Activated naive CD8-positive, alpha-beta T cell treated with anti-CD3 and anti-CD28 coated beads, Interleukin-2, amount 10 ng/mL, durations not matched to agents 7 days and 5 days (primary cell): ENCODE measurements at places on chromosomes 3 and 15. TPM values are rescaled to one million over a fixed set of nuclear protein-coding genes. Genes with fewer than 3 reads are reported as not detected.

GRM7 gene
- not detected for total RNA-seq

GRCh38 chr3:113455446-113455845 lies 14.2 kb upstream of the CFAP44 start:
- H3K27ac ChIP-seq, result no peak overlapping the region
- H3K36me3 ChIP-seq, result peaks cover 47% of the 10 kb centered on the region
- H3K27me3 ChIP-seq, result no peaks in the 10 kb centered on the region
- peaks cover 2% of the 10 kb centered on the region for H3K4me1 ChIP-seq
- no peak overlapping the region for H3K4me3 ChIP-seq

DNA sequence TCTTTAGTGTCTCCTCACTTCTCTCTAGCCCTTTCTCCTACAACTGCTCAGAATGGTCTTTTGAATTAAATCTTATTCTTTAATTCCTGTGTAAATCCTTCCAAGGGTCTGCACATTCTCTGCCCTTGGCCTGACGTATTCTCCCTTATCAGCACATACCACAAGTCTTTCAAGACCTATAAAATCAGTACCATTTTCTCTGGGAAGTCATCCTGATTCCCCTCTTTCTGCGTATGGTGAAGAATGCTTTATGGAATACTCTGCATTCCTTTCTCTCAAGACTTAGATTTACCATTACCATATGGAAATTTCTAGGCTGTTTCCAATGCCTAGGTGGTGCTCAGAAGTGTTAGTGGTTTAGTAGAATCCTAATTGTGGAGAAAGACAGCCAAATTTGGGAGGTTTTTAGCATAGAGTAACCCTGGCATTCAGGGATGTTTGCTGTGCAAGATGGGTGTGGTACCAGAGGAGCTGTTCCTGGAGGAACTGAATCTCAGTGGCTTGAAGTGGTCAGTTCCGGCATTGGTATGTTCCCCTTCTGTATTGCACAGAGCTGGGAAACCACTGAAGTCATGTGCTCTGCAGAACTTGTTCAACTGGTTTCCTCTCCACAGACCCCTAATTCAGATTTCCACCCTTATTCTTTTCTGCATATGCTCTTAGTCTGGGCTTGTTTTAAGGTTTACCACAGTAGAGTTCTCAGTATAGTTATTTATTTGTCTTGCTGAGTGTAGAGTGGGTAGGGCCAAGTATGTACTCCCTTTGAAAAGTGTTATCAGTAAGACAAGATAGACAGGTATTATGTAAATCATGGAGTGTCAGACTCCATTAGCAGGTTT lies 24.5 kb downstream of the IQGAP1 start:
- peak overlapping the region; percentile 57 for H3K27ac ChIP-seq
- peaks cover 56% of the 10 kb centered on the region for H3K4me1 ChIP-seq
- no peak for DNase-seq
- peak overlapping the region; percentile 50 for H3K4me3 ChIP-seq
- no peaks in the 10 kb centered on the region for H3K27me3 ChIP-seq

CCR2 gene
- 52.5 TPM for total RNA-seq

DNA sequence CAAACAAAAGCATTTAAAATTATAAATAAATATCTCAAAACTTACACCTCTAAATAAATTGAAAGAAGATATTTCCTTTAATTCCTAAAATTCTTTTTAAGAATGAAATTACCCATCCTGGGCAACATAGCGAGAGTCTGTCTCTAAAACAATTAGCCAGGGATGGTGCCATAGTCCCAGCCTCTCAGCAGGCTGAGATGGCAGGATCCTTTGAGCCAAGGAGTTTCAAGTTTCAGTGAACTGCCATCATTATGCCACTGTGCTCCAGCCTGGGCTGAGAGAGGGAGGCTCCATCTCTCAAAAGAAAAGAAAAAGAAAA lies 25.4 kb downstream of the AADAC start:
- no peak overlapping the region for H3K4me3 ChIP-seq
- no peaks in the 10 kb centered on the region for H3K36me3 ChIP-seq
- peaks cover 2% of the 10 kb centered on the region for H3K4me1 ChIP-seq
- DNase-seq, result no peak
- peaks cover 32% of the 10 kb centered on the region for H3K27me3 ChIP-seq
- no peak overlapping the region for H3K27ac ChIP-seq

GRCh38 chr3:66675366-66675765 lies 174.5 kb upstream of the LRIG1 start:
- no peaks in the 10 kb centered on the region for H3K36me3 ChIP-seq
- H3K4me3 ChIP-seq, result no peak overlapping the region
- DNase-seq, result no peak
- H3K4me1 ChIP-seq, result no peaks in the 10 kb centered on the region
- H3K27me3 ChIP-seq, result peaks cover 13% of the 10 kb centered on the region

CCDC39 gene
- total RNA-seq, result not detected

GRCh38 chr3:153431076-153431475 lies 269.1 kb downstream of the RAP2B start:
- no peaks in the 10 kb centered on the region for H3K27me3 ChIP-seq
- no peak for DNase-seq
- H3K4me1 ChIP-seq, result no peaks in the 10 kb centered on the region
- no peak overlapping the region for H3K27ac ChIP-seq
- H3K4me3 ChIP-seq, result no peak overlapping the region

LCTL gene
- not detected for total RNA-seq

BOC gene
- not detected for total RNA-seq

PRR20G gene
- total RNA-seq, result not detected

DNA sequence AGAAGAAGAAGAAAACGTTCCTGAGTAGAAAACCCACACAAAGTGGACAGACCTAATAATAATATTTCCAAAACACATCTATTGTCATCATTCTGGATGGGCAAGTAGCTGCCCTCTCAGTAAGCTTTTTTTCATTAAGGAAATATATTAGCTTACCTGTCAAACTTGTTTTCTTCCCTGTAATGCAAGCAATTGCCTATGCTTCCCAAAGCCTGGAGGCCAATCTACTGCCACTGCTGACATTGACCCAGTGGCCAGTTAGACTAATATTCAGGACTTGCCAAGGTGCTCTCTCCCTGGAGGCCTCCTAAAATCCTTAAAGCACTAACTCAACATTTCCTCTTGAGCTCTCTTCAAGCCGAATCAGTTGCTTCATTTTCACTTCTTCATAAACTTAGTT lies 86.7 kb downstream of the TAMM41 start:
- H3K27ac ChIP-seq, result no peak overlapping the region
- H3K36me3 ChIP-seq, result no peaks in the 10 kb centered on the region

DNA sequence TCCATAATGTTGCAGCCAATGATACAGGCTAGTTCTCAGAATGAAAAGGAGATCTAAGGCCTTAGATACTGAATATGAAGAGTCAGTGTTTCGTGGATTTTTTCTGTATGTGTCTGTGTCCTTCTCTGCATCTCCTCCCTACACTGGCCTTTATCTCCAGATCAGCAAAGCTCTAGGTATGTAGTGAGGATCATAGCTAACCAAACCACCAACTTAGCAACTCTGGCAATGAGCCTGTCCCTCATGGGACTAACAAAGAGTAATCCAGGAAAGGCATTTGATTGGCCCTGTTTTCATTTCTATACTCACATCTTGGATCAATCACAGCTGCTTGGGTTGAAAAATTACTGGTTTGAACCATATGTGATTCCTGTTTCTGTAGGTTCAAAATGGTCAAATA lies 18.6 kb upstream of the CNTN3 start:
- H3K4me3 ChIP-seq, result no peak overlapping the region
- DNase-seq, result no peak
- H3K4me1 ChIP-seq, result no peaks in the 10 kb centered on the region
- no peak overlapping the region for H3K27ac ChIP-seq
- H3K36me3 ChIP-seq, result no peaks in the 10 kb centered on the region
- H3K27me3 ChIP-seq, result no peaks in the 10 kb centered on the region

DNA sequence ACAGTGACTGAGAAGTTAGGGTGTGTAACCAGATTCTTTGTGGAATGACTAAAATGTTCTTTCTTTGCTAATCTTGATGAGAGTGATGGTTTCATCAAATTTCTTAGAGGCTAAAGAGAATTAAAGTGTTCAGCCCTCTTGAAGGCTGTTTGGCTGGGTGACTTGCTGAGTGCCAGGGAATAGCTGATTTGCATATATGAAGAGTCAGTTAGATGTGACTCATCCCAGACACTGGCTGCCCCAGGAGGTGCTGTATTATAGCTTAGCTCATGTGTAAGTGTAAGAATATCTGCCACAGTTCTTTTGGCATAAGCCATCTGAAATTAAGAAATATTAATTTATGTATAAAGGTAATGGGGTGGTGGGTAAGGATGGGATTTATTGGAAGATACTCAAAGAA lies 535.1 kb downstream of the NLGN1 start:
- H3K4me1 ChIP-seq, result no peaks in the 10 kb centered on the region
- H3K27ac ChIP-seq, result no peak overlapping the region
- no peaks in the 10 kb centered on the region for H3K36me3 ChIP-seq
- no peak overlapping the region for H3K4me3 ChIP-seq

GRCh38 chr3:81095956-81096355 lies 665.5 kb downstream of the GBE1 start:
- no peaks in the 10 kb centered on the region for H3K27me3 ChIP-seq
- no peak overlapping the region for H3K27ac ChIP-seq
- DNase-seq, result no peak
- no peaks in the 10 kb centered on the region for H3K36me3 ChIP-seq
- no peaks in the 10 kb centered on the region for H3K4me1 ChIP-seq
- no peak overlapping the region for H3K4me3 ChIP-seq

DNA sequence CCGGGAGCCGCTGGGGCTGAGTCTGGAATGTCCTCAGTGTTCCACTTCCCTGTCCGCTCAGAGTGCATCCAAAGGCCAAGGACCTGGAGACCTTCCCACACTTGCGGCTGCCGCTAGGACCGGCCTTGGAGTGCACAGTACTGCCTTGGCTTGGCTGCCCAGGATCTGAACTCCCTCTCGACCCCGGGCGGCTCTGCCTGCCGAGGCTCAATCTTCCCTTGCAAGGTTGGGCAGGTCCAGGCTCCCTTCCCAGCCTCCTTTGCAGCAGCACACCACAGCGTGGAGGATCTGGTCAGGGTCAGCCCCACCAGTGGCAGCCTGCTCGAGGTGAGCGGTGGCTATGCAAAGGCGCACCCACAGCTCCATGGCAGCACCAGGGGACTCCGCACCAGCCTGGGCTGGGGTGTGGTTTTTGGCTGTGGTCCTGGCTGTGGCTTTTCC lies 69.2 kb downstream of the PLXNA1 start:
- H3K4me3 ChIP-seq, result no peak overlapping the region
- no peaks in the 10 kb centered on the region for H3K36me3 ChIP-seq
- H3K27me3 ChIP-seq, result no peaks in the 10 kb centered on the region
- peak; percentile 10 for DNase-seq
- no peak overlapping the region for H3K27ac ChIP-seq

SHISA5 gene
- total RNA-seq, result 215 TPM

- DNase-seq, result no peak
- peaks cover 25% of the 10 kb centered on the region for H3K36me3 ChIP-seq
- H3K4me3 ChIP-seq, result peak overlapping the region; percentile 98
- H3K27me3 ChIP-seq, result no peaks in the 10 kb centered on the region
Measured at GRCh38 chr3:39385456-39386090, 2.4 kb downstream of the SLC25A38 start.

- no peak for DNase-seq
- no peak overlapping the region for H3K27ac ChIP-seq
- H3K4me1 ChIP-seq, result no peaks in the 10 kb centered on the region
- H3K4me3 ChIP-seq, result no peak overlapping the region
- H3K36me3 ChIP-seq, result no peaks in the 10 kb centered on the region
- no peaks in the 10 kb centered on the region for H3K27me3 ChIP-seq
Measured at GRCh38 chr3:28188686-28189085, 52.7 kb upstream of the CMC1 start.

DNA sequence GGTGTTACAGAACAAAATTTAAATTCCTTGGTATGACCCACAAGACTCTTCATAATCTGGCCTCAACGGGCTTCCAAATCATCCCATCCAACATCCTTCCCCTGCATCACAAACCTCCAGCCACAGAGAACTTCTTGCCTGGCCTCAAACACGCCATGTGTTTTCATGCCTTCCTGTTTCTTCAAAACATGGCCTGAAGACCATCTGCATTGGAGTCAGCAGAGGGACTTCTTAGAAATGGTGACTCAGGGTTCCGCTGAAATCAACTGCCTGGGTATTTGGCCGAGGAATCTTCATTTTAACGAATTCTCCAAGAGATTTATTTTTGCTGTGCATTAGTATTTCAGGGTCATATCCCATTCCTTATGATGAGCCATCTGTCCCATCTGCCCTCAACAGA lies 138.1 kb upstream of the RAP2B start:
- H3K4me1 ChIP-seq, result peaks cover 3% of the 10 kb centered on the region
- H3K36me3 ChIP-seq, result no peaks in the 10 kb centered on the region
- H3K27me3 ChIP-seq, result peaks cover 18% of the 10 kb centered on the region
- no peak for DNase-seq

GRCh38 chr3:129699199-129699598 lies 92.7 kb upstream of the PLXND1 start:
- DNase-seq, result no peak
- no peak overlapping the region for H3K27ac ChIP-seq
- no peak overlapping the region for H3K4me3 ChIP-seq

DNA sequence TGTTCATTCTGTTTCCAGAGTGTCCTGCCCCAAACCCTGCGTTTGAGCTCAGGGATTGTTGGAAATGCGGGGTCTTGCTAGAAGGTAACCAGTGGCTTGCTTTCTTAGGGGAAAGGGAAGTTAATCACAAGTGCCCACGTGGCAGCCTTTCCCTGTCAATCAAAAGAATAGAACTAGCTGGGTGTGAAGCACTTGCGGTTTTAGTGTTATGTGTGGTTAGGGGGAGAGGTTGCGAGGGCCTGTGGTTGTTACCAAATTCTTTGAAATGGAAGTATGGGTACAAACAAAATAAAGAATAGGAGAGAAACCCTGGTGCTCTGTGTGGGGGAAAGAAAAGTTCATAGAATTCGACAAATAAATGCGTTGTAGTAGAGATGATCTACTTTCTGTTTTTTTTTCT lies 67.6 kb downstream of the FNDC3B start:
- peak overlapping the region; percentile 86 for H3K4me3 ChIP-seq
- H3K27ac ChIP-seq, result peak overlapping the region; percentile 93
- peaks cover 53% of the 10 kb centered on the region for H3K4me1 ChIP-seq
- H3K27me3 ChIP-seq, result peaks cover 6% of the 10 kb centered on the region
- DNase-seq, result peak; percentile 68
- H3K36me3 ChIP-seq, result peaks cover 8% of the 10 kb centered on the region

DNA sequence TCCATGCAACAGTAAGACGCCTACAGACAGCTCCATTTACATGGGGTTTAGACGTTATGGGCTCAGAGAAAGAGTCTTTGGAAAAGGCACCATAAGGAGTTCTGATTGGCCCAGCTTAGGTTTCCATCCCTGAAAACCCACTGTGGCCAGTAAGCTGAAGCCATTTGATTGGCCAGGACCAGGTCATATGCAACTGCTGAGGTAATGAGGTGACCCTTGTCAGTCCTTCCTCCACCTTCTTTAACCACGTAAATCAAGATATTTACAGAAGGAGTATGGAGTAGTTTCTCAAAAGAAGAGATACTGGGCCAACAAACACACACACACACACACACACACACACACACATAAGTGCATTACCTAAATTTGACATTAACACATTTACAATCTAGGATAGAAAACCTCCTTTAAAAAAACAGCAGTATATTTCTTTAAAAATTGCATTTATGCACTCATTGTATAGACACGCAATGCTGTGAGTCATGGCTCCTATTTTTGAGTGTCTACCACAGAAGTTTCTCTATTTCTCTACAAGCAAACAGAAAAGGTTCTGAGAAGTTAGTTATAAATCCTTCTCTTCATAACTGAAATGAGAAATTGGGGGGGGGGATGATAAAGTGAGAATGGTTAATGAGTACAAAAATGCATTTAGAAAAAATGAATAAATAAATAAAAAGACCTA lies 16.3 kb upstream of the MB21D2 start:
- H3K27me3 ChIP-seq, result no peaks in the 10 kb centered on the region
- DNase-seq, result no peak
- H3K4me3 ChIP-seq, result no peak overlapping the region

RHCG gene
- not detected for total RNA-seq

GRCh38 chr15:63672369-63672768 lies 75.2 kb downstream of the FBXL22 start:
- no peaks in the 10 kb centered on the region for H3K27me3 ChIP-seq
- DNase-seq, result no peak
- H3K27ac ChIP-seq, result peak overlapping the region; percentile 67
- H3K4me1 ChIP-seq, result peaks cover 27% of the 10 kb centered on the region
- H3K36me3 ChIP-seq, result peaks cover 48% of the 10 kb centered on the region
